Breast epithelium (tissue), 4 donors: ENCODE measurements at places on chromosomes 13 and 19. TPM values are rescaled to one million over a fixed set of nuclear protein-coding genes. Genes with fewer than 3 reads are reported as not detected.
A peak's percentile ranks its signal among the peaks of the same experiment; 100 is the strongest.

The DIAPH3 gene
- under 0.01 TPM for total RNA-seq

The KISS1R gene
- 0.33 TPM for total RNA-seq

The SCEL gene
- under 0.01 TPM for total RNA-seq

The LIM2 gene
- total RNA-seq = not detected

The CEACAM20 gene
- total RNA-seq = not detected

The METTL21C gene
- not detected for total RNA-seq

The P2RY11 gene
- total RNA-seq = 7.2 TPM

The BCAM gene
- total RNA-seq = 75.4 TPM

The CCNA1 gene
- total RNA-seq = 0.32 TPM

The TJP3 gene
- total RNA-seq = 0.16 TPM

The C5AR2 gene
- total RNA-seq = 8.8 TPM

- no peaks in the 10 kb centered on the region for H3K36me3 ChIP-seq
- no peak overlapping the region for H3K27ac ChIP-seq
- H3K4me1 ChIP-seq = no peaks in the 10 kb centered on the region
- H3K27me3 ChIP-seq = no peaks in the 10 kb centered on the region
Measured at GRCh38 chr13:74695021-74695800, 561.0 kb upstream of the KLF12 start.

GRCh38 chr13:23718996-23719395 is 148.8 kb downstream of the TNFRSF19 start:
- no peaks in the 10 kb centered on the region for H3K36me3 ChIP-seq
- H3K4me1 ChIP-seq = no peaks in the 10 kb centered on the region
- no peak overlapping the region for H3K4me3 ChIP-seq
- no peak overlapping the region for H3K27ac ChIP-seq

DNA sequence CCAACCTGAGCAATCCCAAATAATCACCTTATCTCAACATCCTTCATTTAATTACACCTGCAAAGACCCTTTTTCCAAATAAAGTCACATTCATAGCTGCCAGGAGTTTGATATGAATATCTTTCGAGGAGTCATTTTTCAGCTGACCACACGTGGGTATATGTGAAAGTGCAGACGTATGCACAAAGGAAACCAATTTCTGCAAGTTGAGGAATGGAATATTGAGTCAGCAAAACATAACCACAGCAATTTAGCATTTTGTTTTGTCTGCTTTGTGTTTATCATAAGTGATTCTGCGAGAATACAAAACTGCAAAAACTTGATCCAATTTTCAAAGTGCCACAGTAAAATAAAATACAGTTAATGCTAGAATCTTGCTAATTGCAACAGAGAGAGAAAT is 295.9 kb downstream of the SUCLA2 start:
- H3K4me1 ChIP-seq = no peaks in the 10 kb centered on the region
- no peaks in the 10 kb centered on the region for H3K36me3 ChIP-seq
- H3K4me3 ChIP-seq = no peak overlapping the region

DNA sequence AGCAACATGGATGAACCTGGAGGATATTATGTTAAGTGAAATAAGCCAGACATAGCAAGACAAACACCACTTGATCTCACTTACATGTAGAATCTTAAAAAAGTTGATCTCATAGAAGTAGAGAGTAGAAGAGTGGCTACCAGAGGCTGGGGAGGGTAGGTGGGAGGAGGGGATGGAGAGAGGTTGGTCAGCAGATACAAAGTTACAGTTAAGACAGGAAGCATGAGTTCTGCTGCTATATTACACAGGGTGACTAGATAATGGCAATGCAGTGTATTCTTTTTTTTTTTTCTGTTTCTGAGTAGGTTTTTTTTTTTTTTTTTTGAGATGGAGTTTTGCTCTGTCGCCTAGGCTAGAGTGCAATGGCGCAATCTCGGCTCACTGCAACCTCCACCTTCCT is 15.2 kb upstream of the THSD1 start:
- no peak overlapping the region for H3K4me3 ChIP-seq
- DNase-seq = no peak
- no peak overlapping the region for H3K27ac ChIP-seq
- no peaks in the 10 kb centered on the region for H3K27me3 ChIP-seq

GRCh38 chr19:11894851-11895250 is 7.3 kb downstream of the ZNF69 start:
- no peak overlapping the region for H3K27ac ChIP-seq
- no peaks in the 10 kb centered on the region for H3K4me1 ChIP-seq
- H3K27me3 ChIP-seq = no peaks in the 10 kb centered on the region
- H3K36me3 ChIP-seq = no peaks in the 10 kb centered on the region

DNA sequence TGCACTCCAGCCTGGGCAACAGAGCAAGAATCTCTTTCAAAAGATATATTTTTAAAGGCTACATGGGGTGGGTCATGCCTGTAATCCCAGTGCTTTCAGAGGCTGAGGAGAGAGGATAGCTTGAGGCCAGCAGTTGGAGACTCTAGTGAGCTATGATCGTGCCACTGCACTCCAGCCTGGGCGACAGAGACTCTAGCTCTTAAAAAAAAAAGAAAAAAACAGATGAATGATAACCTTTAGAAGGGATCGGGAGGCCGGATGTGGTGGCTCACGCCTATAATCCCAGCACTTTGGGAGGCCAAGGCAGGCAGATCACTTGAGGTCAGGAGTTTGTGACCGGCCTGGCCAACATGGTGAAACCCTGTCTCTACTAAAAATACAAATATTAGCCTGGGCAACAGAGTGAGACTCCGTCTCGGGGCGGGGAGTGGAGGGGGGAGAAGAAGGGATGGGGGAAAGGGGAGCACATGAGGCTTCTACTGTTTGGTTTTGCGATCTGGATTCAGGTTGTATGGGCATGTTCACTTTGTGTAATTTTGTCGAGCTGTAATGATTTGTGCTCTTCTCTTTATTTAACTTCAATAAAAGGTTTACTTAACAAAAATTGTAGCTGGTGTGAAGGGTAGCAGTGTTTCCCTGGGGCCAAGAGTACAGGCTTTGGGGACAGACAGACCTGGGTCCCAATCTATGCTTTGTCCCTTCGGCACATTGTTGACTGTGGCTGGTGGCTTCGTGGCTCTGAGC is 1.1 kb upstream of the PSMC4 start:
- H3K4me1 ChIP-seq = peaks cover 9% of the 10 kb centered on the region
- H3K27ac ChIP-seq = peak overlapping the region; percentile 95
- no peak for DNase-seq

GRCh38 chr13:94656766-94657165 is 55.1 kb downstream of the GPR180 start:
- H3K4me3 ChIP-seq = no peak overlapping the region
- H3K27me3 ChIP-seq = no peaks in the 10 kb centered on the region

- DNase-seq = no peak
- no peak overlapping the region for H3K4me3 ChIP-seq
- no peaks in the 10 kb centered on the region for H3K4me1 ChIP-seq
- H3K27me3 ChIP-seq = no peaks in the 10 kb centered on the region
- no peak overlapping the region for H3K27ac ChIP-seq
- H3K36me3 ChIP-seq = peaks cover 14% of the 10 kb centered on the region
Measured at GRCh38 chr19:10998045-10998533, 37.3 kb downstream of the SMARCA4 start.

DNA sequence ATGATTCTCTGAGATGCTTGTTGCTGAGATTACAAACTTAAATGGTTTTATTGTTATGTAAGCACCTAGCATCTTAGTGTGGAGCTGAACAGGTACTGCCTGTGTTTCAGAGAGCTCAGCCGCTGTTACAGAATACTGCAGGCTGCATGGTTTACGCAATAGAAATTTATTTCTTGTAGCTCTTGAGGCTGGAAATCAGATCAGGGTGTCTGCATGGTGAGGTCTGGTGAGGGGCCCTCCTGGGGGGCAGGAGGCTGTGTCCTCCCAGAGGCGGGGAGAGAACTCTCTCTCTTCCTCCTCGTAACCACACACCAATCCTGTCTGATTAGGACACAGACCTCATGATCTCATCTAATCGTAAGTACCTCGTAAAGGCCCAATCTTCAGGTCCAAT is 13.1 kb downstream of the ATP11A start:
- DNase-seq = no peak
- H3K4me3 ChIP-seq = no peak overlapping the region
- no peak overlapping the region for H3K27ac ChIP-seq
- no peaks in the 10 kb centered on the region for H3K36me3 ChIP-seq
- H3K4me1 ChIP-seq = no peaks in the 10 kb centered on the region
